ENCODE measurements at places on chromosomes 4 and X.

GRCh38 chr4:139596034-139596683 lies 40.1 kb upstream of the SETD7 start:
- no peak for DNase-seq

GRCh38 chr4:32394255-32394654 lies 1674.1 kb downstream of the PCDH7 start:
- no peak for DNase-seq

DNA sequence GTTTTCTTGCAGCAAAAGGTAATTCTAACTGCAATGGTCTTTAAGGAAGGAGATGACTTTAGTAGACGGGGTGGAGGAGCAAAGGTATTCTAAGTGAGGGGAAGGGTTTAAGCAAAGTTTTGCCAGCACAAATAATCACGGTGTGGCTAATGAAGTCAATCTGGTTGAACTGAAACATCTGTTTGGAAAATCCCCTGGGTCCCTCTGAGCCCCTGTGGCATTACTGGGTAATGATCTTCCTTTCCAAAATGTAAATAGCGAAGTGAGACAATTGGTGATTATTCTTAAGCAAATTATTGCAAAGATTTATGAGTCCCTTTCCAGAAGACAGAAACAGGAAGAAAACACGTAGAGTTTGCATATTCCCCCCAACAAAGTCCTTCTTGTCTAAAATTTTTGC lies 47.2 kb downstream of the FGFBP1 start:
- no peak for DNase-seq

DNA sequence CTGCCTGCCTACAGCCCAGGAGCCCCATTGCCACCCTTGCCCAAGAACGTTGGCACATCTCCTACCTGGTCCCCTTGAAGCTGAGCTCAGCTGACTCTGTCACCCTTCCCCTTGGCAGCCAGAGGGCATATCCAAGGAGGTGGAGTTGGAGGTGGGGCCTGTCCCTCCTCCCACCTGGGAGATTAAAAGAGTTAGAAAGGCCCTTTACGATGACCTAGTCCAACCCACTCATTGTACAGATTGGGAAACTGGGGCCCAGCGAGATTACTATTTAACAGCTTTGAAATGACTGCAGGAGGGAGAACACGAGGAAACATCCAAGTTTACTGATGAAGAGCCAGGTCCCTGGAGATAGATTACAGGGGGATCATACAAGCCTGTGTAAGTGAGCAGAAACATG lies at the start of gene P2RY4:
Gene P2RY4 (minus strand): TSS at position 101 of the 400 bp plus-strand sequence. CDS start 580 bp downstream, outside the sequence.
- no peak for DNase-seq

DNA sequence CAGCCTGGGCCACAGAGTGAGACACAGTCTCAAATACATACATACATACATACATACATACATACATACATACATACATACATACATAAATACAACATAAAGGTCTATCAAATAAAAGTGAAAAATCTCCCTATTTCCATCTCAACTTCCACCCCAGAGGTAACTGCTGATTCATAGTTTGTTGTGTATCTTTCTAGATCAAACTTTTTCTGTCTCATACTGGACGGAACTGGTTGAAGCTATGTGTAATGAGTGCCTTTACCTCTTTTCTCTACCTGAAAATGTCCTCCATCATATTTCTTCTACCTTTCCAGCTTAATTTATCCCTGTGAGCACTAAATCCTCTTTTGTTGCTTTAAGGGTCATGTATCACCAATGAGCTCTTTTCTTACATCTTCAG lies 102.5 kb downstream of the HDAC8 start:
- DNase-seq: no peak

GRCh38 chr4:22814906-22815305 lies 122.2 kb downstream of the GBA3 start:
- DNase-seq: no peak

Data from anterior cingulate cortex (tissue), 58 donors.